ENCODE measurements at places on chromosomes 13 and 19.

- DNase-seq = peak; percentile 43
These were observed 2.8 kb downstream of the S1PR5 start for GRCh38 chr19:10514211-10515145.

DNA sequence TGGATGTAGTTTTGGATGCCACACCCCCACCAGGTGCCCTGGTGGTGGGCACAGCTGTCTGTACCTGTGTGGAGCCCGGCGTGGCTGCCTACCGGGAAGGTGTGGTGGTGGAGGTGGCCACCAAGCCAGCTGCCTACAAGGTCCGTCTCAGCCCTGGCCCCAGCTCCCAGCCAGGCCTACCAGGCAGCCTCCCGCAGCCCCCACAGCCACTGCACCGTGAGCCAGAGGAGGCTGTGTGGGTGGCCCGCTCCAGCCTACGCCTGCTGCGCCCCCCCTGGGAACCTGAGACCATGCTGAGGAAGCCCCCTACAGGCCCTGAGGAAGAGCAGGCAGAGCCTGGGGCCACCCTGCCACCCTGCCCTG, 3.5 kb downstream of the CIC start:
- DNase-seq = no peak

GRCh38 chr13:46347277-46347676, 39.8 kb downstream of the RUBCNL start:
- DNase-seq = no peak

DNA sequence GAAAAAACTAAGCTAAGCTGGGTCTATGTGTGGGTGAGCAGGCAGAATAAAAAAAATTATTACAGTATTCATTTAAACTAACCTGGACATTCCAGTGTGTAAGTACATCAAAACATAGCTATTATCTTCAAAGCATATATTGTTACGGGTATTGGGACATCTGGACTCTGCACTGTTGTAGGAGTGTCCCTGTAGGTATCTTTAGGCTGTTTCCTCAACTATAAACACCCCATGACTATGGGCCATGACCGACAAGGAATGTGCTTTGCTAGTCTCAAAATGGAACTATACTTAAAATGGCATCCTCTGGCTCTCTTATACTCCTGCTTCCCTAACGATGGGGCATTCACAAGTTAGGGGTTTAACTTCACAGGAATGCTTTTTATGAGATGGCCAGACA, 3.4 kb downstream of the SCGB2B2 start:
- no peak for DNase-seq

DNA sequence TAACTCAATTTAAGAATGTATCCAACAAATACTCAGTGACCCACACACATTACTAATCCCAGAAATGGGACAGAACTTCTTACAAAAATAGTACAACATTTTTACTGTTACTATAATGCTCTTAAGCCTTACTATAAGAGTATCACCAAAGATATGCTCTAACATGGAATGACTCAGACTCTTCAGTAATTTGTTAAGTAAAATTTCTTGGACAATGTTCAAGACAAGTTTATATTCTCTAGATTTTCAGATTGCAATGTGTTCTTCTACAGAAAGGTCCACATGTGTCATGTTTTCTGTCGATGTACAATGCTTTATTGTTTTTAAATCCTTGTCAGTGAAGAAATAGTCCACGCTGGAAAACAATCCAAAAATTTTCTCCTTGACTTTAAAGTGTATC, 66.3 kb upstream of the RFXAP start:
- DNase-seq = no peak

GRCh38 chr13:80250213-80250810, 90.6 kb downstream of the SPRY2 start:
- no peak for DNase-seq

- DNase-seq = no peak
These were observed 2.0 kb downstream of the REX1BD start for GRCh38 chr19:18590273-18591272.

DNA sequence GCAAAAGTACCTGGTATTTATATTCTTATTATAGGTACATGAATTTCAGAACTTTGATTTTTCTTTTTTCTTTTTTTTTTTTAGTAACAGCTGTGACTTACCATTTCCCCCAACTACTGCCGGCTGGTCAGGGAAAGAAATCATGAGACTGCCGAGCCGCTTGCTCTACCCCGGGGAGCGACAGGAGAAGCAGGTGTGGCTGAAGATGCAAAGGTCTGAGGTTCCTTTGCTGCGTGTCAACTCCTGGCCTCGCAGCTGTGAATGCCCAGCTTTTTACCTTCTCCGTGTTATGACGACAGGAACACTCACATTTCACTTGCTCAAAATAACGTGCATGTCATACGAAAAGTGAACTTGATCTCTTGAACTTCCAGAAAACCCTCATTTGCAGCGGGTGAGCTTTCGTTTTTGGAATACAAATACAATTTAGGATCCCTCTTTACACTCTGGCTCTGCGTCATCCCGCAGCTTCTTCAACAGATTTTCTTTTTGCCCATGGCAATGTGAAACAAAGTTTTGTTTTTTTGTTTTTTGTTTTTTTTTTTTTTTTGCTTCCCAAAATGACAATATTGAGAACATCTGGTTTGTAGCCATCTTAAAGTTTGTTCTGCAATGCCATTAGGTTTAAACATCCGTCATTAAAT, 117.9 kb downstream of the EFNB2 start:
- no peak for DNase-seq

- DNase-seq = peak; percentile 52
These were observed 518 bp downstream of the KLF2 start for GRCh38 chr19:16325161-16325527.

- DNase-seq = no peak
These were observed 10.2 kb downstream of the ERFL start for GRCh38 chr19:41918095-41918494.

- DNase-seq = no peak
These were observed 921.8 kb downstream of the UQCRFS1 start for GRCh38 chr19:28290963-28291657.

- no peak for DNase-seq
These were observed 12.7 kb downstream of the SGTA start for GRCh38 chr19:2770055-2771013.

GRCh38 chr19:45613926-45614725, 12.1 kb upstream of the GPR4 start:
- peak; percentile 78 for DNase-seq

- DNase-seq = no peak
These were observed 48.1 kb downstream of the PSG1 start for GRCh38 chr19:42831221-42832019.

GRCh38 chr13:51776179-51776578, 27.8 kb downstream of the DHRS12 start:
- no peak for DNase-seq

DNA sequence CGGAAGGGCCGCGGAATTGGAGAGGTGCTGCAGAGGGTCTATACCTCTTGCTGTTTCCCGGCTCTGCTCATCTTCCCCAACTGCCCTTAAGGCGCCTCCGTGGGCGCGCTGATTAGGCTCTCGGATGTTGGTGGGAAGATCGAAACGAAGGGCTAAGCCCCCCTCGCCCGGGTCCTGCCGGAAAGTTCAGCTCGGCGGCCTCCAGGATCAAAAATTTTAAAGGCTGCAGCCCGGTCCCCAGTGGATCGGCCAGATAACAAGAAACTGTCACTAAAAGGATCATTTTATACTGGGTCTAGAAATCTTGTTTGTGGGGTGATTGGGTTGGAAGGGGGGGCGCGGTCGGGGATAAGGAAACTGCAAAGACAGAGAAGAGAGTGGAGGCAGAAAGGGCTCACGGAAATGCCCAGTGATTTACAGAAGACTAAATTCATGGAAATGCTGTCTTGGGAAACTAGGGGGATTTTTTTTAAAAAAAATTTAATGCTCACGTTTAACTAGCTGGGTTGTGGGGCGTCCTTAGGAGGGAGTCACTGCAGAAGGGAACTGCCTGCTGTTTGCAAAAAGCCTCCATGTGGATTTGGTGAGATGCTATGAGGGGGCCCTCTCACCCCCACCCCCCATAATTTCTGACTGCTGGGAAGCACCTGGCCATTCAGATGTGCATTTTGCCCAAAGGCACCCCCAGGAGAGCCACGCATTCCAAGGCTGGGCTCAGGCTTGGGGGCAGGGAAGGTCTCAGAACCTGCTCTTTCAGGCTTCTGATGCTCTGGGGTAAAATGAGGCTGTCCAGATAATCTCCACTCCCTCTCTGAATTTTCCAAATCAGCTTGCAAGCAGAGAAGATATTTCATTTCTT, 7.7 kb downstream of the CDX2 start:
- no peak for DNase-seq

DNA sequence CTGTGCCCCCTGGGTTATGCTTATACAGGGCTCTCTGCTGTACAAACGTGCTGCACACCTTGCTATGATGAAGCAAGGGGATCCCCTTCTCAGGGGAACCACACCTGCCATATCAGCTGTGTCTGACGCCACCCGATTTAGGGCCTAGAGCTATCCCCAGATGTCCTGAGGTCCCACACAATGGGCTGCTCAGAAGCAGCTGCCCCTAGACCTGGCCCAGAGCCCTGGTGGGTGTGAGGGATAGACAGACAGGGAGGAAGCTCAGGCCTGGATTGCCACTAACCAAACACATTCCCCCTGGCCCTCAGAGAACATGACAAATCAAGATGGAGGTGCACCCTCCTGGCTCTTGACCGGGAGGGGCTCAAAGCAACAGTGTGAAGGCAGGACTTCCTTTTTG, 59.3 kb downstream of the TSHZ3 start:
- DNase-seq = no peak

DNA sequence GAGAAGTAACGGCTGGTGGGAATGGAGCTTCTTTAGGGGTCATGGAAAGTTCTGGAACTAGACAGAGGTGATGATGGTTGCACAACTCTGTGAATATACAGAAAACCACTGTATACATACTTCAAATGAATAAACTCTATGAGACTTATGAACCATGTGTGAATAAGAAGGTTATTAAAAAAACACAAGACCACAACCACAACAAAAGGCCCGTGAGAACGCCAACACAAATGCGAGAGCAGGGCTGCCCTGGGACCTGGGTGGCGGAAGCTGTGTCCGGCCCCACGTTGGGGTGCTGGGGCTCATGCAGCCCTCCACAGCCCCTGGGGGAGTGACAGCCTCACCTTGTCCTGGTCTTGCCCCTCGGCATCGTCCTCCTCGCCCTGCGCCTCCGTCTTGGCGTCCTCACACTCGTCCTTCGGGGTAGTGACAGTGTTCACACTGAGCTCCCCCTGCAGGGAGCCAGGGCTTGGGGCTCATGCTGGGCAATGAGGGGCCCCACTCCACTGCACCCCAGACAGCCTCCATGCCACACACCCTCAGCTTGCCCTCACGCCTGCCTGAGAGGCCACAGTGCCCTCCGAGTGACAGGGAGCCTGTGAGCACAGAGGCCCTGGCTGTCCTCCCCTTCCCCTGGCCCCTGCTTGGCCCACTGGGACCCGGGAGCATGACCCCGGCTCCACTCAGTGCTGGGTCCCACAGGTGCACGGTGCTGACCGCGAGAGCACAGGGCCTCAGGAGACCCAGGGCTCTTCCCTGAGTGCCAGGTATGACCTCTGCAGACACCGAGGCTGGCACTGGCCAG, 16.0 kb downstream of the IZUMO4 start:
- no peak for DNase-seq

DNA sequence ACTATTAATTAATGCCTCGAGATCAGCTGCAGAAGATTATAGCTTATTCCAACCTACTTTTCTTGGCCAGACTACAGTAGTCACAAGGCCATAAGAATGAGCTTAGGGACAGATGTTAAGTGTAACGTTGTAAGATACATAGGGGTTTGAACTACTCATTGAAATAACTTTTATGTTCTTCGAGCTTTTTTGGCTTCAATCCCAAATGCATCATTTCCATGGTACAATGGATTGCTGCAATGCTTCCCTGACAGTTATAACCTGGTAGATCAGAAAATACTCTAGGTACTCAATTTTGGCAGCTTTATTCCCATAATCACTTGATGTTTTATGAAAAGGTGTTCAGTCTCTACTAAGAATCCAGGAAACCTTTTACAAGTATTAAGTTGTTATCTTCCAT, 2216.7 kb upstream of the PCDH20 start:
- DNase-seq = no peak

DNA sequence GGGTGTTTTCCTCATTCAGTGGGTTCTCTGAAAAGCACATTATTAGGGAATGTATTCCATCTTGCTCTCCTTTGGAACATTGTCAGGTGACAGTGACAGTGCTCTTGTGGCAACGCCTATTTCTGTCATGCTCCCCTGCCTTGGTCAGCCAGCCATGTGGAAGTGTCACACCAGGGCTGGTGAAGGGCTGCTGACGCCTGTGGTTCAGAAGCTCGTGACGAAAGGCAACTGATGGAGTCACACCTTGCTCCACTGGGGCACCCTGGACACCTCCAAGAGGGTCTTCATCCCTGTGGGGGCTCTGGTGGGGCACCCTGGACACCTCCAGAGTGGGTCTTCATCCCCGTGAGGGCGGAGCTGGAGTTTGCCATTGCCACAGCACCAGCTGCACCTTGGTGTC, 68.9 kb upstream of the GPR183 start:
- peak; percentile 9 for DNase-seq

DNA sequence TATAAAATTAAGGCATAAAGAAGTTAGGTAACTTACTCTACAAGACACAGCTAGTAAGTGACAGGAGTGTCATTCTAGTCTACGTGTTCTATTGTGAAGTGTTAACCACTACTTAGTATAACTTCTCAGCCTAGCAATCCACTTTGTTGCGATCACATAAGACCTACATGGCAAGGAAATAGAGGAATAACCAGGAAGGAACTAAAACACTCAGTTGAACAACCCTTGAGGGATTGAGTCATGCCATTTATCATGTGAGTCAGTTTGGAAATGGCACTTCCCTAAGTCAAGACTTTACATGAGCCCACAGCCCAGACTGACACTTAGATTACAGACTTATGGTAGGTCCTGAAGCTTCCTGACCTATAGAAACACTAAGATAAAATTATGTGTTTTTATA, 279.5 kb upstream of the PCDH20 start:
- no peak for DNase-seq

- no peak for DNase-seq
These were observed 284.7 kb downstream of the SLC7A1 start for GRCh38 chr13:29310806-29311205.

GRCh38 chr19:21463449-21464105, 41.8 kb upstream of the ZNF429 start:
- peak; percentile 75 for DNase-seq

DNA sequence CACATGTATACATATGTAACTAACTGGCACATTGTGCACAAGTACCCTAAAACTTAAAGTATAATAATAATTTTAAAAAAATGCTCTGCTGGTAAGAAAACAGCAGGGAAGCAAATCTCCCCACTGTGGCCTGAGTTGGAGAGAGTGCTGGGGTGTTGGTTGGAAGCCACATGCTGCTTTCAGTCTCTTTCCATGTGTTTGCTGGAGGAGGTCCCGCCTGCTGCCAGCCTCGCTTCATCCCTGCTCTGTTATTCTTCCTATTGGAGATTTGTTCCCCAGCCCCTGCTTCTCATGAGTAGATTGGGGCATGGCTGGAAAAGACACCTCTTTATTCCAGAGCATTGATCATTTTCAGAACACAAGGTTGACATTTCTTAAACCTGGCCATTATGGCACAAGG, 230.5 kb downstream of the FGF9 start:
- no peak for DNase-seq

DNA sequence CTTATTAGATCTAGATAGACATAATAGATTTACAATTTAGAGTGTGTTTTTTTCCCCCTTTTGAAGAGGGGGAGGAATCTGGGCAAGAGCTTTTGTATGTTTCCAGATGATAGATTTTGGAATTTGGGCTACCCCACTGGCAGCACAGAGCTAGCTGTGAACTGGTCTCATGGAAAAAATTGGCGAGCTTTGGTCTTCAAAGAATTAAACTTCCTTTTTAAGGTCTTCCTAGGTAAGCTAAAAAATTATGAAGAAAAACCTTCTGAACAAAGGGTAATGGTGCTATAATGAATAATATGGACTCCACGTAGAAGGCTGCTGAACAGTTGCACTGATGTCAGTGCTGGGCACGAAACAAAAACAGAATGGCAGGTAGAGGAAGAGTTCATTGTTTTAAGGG, 109.3 kb downstream of the ZIC5 start:
- DNase-seq = no peak
